ENCODE measurements at places on chromosomes 3 and 15. TPM values are rescaled to one million over a fixed set of nuclear protein-coding genes. Genes with fewer than 3 reads are reported as not detected.

DNA sequence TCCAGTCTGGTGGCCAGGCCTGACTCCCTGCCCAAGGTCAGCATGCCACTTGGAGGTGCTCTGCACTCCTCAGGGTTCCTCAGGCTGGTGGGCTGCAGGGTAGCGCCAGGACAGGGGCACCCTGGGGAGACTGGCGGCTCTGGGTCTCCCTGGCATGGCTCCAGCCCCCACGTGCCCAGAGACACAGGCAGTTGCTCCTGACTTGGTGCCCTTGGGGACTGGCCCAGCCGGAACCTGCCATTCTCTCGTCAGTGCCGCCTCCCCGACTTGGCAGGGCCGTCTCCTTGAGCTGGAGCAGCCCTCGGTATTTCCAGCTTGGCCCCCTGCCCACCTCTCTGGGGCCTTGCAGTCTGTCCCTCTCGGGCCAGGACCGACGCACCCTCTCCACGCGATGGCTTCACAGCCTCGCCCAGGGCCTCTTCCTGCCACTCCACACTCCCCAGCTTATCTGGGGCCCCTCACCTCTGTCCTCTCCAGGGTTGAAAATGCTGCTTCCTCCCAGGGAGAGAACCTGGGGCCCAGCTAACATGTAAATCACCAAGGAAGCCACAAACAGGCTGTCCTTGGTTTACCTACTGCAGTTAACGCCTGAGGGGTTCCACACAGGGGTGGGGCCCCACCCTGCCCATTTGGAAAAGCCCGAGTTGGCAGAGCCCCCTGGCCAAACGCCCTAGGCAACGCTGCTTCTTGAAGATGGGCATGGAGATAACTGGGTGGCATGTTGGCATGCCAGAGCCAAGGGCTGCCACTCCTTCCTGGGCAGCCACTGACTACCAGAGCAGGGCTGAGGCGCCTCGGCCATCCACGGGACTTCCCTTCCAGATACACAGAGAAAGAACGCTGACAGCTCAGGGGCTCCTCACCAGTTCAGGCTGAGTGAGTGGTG, 61.4 kb downstream of the SMAD6 start:
- no peaks in the 10 kb centered on the region for H3K36me3 ChIP-seq
- H3K4me3 ChIP-seq, result no peak overlapping the region
- H3K27me3 ChIP-seq, result peaks cover 44% of the 10 kb centered on the region
- H3K4me1 ChIP-seq, result peaks cover 19% of the 10 kb centered on the region

GRCh38 chr3:28210968-28211713, 30.3 kb upstream of the CMC1 start:
- H3K27ac ChIP-seq, result peak overlapping the region; percentile 68
- H3K4me3 ChIP-seq, result no peak overlapping the region
- peaks cover 19% of the 10 kb centered on the region for H3K4me1 ChIP-seq
- DNase-seq, result no peak

GRCh38 chr15:85707519-85708338, 87.0 kb downstream of the KLHL25 start:
- H3K4me3 ChIP-seq, result peak overlapping the region; percentile 71
- H3K27me3 ChIP-seq, result no peaks in the 10 kb centered on the region
- H3K27ac ChIP-seq, result peak overlapping the region; percentile 91

TGM4 gene
- total RNA-seq, result not detected

GRCh38 chr3:172522871-172523818, at the start of gene TNFSF10:
TNFSF10 (minus strand) TSS chr3:172523430; CDS start chr3:172523384, 46 bp downstream.
- H3K27me3 ChIP-seq, result no peaks in the 10 kb centered on the region
- peak within 1 kb of the TSS; percentile 93 for H3K4me3 ChIP-seq
- peaks cover 40% of the 10 kb centered on the region for H3K36me3 ChIP-seq
- peaks cover 42% of the 10 kb centered on the region for H3K4me1 ChIP-seq
- peak; percentile 90 for DNase-seq

- peaks cover 14% of the 10 kb centered on the region for H3K4me1 ChIP-seq
- H3K27me3 ChIP-seq, result no peaks in the 10 kb centered on the region
- no peak within 1 kb of the TSS for H3K4me3 ChIP-seq
- no peak within 1 kb of the TSS for H3K27ac ChIP-seq
- DNase-seq, result no peak
Measured at GRCh38 chr3:119781330-119782198, at the start of gene NR1I2. NR1I2 (plus strand) TSS chr3:119782101.

GRCh38 chr15:58163985-58164384, 25.8 kb downstream of the AQP9 start:
- H3K36me3 ChIP-seq, result no peaks in the 10 kb centered on the region
- no peak overlapping the region for H3K27ac ChIP-seq
- no peak for DNase-seq

GRCh38 chr3:44516230-44516629, 38.8 kb upstream of the ZNF445 start:
- H3K4me1 ChIP-seq, result peaks cover 15% of the 10 kb centered on the region
- H3K36me3 ChIP-seq, result no peaks in the 10 kb centered on the region
- H3K4me3 ChIP-seq, result no peak overlapping the region
- H3K27ac ChIP-seq, result no peak overlapping the region
- peaks cover 14% of the 10 kb centered on the region for H3K27me3 ChIP-seq
- no peak for DNase-seq

GRCh38 chr3:120661945-120662344, 20.1 kb downstream of the HGD start:
- H3K36me3 ChIP-seq, result no peaks in the 10 kb centered on the region
- no peak overlapping the region for H3K27ac ChIP-seq
- H3K27me3 ChIP-seq, result no peaks in the 10 kb centered on the region
- no peak for DNase-seq
- H3K4me1 ChIP-seq, result no peaks in the 10 kb centered on the region
- no peak overlapping the region for H3K4me3 ChIP-seq

ENTPD3 gene
- not detected for total RNA-seq

- peaks cover 90% of the 10 kb centered on the region for H3K4me1 ChIP-seq
- peaks cover 96% of the 10 kb centered on the region for H3K36me3 ChIP-seq
- DNase-seq, result no peak
- peak overlapping the region; percentile 71 for H3K27ac ChIP-seq
- peak overlapping the region; percentile 58 for H3K4me3 ChIP-seq
Measured at GRCh38 chr3:18403061-18403460, 22.1 kb downstream of the SATB1 start.

C2CD4B gene
- total RNA-seq, result not detected

GRCh38 chr3:86708893-86709292, 282.1 kb downstream of the VGLL3 start:
- no peaks in the 10 kb centered on the region for H3K27me3 ChIP-seq
- no peak overlapping the region for H3K27ac ChIP-seq
- no peak for DNase-seq
- H3K4me1 ChIP-seq, result no peaks in the 10 kb centered on the region

AP3B2 gene
- total RNA-seq, result not detected

DNA sequence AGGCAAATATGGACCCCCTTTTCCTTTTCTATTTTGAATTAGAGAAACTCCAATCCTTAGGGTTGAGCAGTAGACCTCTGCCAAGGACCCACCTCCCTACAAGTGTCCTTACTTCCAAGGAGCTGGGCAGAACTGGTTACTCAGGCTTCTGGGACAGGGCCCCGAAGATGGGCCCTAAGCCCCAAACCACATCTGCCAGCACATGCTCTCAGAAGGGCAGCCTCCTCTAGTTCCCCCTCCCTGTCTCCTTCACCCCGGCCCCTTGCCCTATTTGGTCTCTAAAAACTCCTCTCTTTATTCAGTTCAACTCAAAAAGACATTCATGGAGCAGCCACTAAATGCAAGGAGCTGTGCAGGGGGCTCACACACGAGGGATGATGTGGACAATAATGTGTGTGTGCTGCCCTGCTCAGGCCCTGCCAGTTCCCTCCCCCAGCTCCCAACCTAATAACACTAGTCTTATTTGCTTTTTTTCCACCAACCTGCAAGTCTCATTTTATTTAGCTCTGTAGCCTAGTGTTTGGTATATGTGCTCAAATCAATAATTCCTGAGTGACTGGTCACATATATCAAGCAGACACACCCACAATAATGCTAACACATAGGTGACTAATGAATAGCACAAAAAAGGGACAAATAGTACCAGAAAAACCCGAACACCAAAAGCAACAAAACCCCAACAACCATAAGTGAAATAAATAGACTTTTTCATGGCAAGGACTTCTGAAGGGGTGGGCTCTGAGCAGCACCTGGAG, 12.2 kb downstream of the ZDHHC3 start:
- H3K4me3 ChIP-seq, result no peak overlapping the region
- H3K4me1 ChIP-seq, result peaks cover 57% of the 10 kb centered on the region
- DNase-seq, result no peak
- H3K27me3 ChIP-seq, result no peaks in the 10 kb centered on the region

SST gene
- total RNA-seq, result not detected

GRCh38 chr3:187966096-187966495, 187.9 kb upstream of the LPP start:
- H3K4me1 ChIP-seq, result peaks cover 35% of the 10 kb centered on the region
- H3K27ac ChIP-seq, result no peak overlapping the region
- no peaks in the 10 kb centered on the region for H3K27me3 ChIP-seq
- no peak for DNase-seq
- no peak overlapping the region for H3K4me3 ChIP-seq
- H3K36me3 ChIP-seq, result peaks cover 6% of the 10 kb centered on the region

- no peak overlapping the region for H3K4me3 ChIP-seq
- H3K4me1 ChIP-seq, result no peaks in the 10 kb centered on the region
- H3K36me3 ChIP-seq, result no peaks in the 10 kb centered on the region
- H3K27me3 ChIP-seq, result no peaks in the 10 kb centered on the region
- DNase-seq, result no peak
Measured at GRCh38 chr15:93706495-93707292, 524.7 kb upstream of the MCTP2 start.

PLIN1 gene
- not detected for total RNA-seq

MED12L gene
- total RNA-seq, result 0.79 TPM

SCAANT1 gene
- not detected for total RNA-seq

- H3K4me1 ChIP-seq, result no peaks in the 10 kb centered on the region
- H3K4me3 ChIP-seq, result no peak overlapping the region
- DNase-seq, result no peak
Measured at GRCh38 chr3:178329936-178330335, 206.3 kb upstream of the KCNMB2 start.

DNA sequence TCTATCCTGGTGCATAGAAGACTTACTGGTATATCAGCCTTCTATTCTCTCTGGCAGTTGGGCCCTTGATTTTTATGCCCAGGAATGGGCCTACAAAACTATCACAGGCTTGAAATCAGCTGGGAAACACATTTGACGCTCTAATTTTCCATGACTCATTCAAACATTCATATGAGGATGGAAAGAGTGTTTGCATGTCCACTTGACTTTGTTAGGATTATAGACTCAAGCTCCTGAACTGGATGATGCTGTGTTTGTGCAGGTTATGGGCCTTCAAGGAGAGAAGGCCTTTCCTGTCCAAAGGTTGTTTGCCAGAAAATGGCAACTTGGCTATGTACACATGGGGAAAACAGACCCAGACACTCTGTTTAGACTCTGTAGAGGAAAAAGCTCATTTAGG, 219.9 kb downstream of the GAP43 start:
- no peak overlapping the region for H3K27ac ChIP-seq
- no peaks in the 10 kb centered on the region for H3K27me3 ChIP-seq
- DNase-seq, result no peak
- no peak overlapping the region for H3K4me3 ChIP-seq

DNA sequence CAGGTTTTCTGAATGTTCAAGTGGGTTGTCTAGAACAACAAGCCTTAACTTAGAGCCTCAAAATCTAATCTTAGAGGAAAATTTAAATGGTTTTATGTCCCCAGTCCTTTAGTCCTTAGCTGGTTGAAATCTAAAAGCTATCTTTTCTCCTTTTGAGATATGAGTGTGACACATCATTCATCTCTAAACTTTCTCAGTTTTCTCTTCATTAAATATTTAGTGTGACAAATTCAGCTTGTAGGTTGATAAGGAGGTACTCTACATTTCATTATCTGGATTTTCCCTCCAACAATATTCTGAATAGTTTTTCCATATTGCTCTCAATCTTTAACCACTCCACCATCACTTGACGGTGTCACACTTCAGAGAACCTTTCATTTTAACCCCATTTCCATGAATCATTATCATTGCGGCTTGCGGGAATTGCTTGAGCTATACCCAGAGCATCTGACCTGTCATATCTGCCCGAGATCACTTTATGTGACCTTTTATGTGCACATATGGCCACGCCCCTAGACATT, 16.1 kb upstream of the ATP8B4 start:
- peak overlapping the region; percentile 1 for H3K4me3 ChIP-seq
- peak; percentile 55 for DNase-seq
- H3K36me3 ChIP-seq, result peaks cover 6% of the 10 kb centered on the region
- peak overlapping the region; percentile 83 for H3K27ac ChIP-seq
- no peaks in the 10 kb centered on the region for H3K27me3 ChIP-seq

- H3K36me3 ChIP-seq, result peaks cover 26% of the 10 kb centered on the region
- H3K27ac ChIP-seq, result no peak overlapping the region
- H3K4me1 ChIP-seq, result peaks cover 14% of the 10 kb centered on the region
- no peak overlapping the region for H3K4me3 ChIP-seq
Measured at GRCh38 chr3:12489368-12489767, 5.1 kb downstream of the TSEN2 start.

All from activated CD8-positive, alpha-beta T cell treated with anti-CD3 and anti-CD28 coated beads, Interleukin-2, amount 10 ng/mL, durations not matched to agents 7 days and 5 days (primary cell).